ENCODE measurements at places on chromosomes 1 and 21. TPM values are rescaled to one million over a fixed set of nuclear protein-coding genes. Genes with fewer than 3 reads are reported as not detected.

- no peak for DNase-seq
These were observed 15.5 kb downstream of the TNFRSF8 start for GRCh38 chr1:12078575-12078937.

DNA sequence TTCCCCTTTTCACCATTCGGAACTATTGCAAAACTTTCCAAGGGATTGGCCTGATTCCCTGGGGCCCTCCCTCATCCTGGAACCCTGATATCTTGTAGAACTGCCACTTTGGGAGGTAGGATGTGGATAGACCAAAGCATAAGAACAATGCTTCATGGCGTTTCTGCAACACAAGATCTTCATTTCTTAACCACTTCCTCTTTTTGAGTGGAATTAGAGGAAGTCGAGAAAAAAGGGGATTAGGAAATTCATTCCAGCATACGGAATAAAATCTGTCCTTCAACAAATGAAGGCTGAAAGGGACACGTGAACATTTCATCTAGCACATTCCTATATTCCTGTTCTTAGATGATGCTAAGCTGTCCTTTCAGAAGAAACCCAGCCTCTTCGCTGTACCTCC lies 149.3 kb downstream of the HUNK start:
- no peak for DNase-seq

GRCh38 chr1:229230140-229230892 lies 40.6 kb upstream of the RAB4A start:
- no peak for DNase-seq

The TLCD4 gene
- 2.4 TPM for polyA plus RNA-seq

DNA sequence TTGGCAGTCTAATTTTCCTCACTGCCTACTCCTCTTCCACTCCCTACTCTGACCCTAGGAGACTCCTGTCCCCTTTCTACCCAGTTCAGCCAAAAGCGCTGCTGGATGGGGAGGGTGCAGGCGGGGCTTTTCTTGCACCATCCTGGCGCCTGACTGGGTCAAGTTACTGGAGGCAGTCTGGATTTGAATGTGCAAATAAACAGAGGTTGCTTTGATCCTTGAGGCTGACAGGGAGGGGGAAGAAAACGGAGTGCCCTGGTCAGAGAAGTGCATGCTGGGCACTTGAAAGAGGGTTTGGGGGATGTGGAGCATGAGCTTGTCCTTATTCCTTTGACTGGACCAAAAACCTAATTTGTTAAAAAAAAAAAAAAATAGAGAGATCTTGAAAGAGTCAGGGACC lies 76.8 kb upstream of the SOX13 start:
- DNase-seq: no peak

The KISS1 gene
- polyA plus RNA-seq: 25.2 TPM

DNA sequence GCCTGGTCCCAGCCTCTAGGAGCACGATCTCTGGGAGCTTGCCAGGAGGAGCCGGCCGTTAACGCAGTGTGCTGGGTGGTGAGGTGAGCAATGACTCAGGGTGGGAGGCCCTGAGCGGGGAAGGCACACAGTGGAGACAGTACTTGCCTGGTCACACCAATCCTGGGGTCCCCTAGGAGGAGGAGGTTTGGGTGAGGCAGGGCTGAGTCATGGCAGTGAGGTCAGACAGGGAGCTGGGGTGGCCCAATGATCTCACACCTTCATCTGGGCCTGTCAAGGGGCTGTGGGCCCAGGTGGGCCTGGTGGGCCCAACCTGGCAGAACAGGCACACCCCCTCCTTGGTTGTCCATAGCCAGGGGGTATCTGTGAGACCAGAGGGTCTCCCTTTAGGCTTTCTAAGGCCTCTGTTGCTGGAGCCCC lies 8.6 kb upstream of the EDN2 start:
- no peak for DNase-seq

DNA sequence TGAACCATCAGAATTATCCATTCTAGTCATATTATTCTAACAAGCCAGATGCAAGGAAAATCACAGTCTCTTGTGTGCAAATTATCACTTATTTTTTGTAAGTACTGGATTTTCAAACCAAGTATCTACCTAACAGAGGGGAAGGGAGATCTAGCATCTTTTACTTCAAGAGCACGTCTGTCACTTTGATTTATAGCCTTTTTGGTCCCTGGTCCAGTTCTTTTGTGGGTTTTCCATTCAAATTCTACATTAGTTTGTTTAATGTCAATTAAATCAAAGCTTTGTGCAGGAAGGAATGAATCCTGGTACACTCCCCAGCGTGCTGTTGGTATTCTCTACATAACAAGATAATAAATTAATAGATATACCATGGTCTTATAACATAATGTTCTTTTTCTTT lies 43.6 kb downstream of the ERG start:
- DNase-seq: no peak

The SLC44A3 gene
- 35.2 TPM for polyA plus RNA-seq

GRCh38 chr1:218942431-218942830 lies 231.2 kb upstream of the LYPLAL1 start:
- DNase-seq: peak; percentile 46

- DNase-seq: no peak
These were observed 52.5 kb downstream of the MRPL37 start for GRCh38 chr1:54252371-54252936.

DNA sequence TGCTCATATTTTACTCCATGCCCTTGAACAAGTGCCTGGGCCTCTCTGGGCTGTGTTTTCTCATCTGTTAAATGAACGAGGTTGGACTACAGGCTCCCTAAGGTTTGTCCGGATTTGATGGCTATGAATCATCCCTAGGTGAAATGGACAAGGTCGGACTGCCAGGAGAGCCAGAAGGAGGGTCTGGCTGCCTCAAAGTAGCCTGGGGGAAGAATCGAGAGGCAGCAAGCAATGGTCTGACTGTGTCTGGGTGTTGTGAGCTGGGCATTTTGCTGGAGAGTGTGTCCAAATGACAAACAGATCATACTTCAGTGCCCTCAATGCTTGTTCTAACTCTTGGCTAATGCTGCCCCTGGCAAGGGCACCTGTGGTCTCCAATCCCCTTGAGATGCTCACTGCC lies 730.9 kb downstream of the PTPRU start:
- DNase-seq: peak; percentile 20

GRCh38 chr1:8554956-8555534 lies 237.1 kb downstream of the SLC45A1 start:
- no peak for DNase-seq

- no peak for DNase-seq
These were observed 48.6 kb upstream of the TMEM125 start for GRCh38 chr1:43220905-43221778.

- no peak for DNase-seq
These were observed 83.9 kb upstream of the ATP1A1 start for GRCh38 chr1:116289193-116289592.

GRCh38 chr1:18642278-18643095 lies 11.8 kb downstream of the PAX7 start:
- no peak for DNase-seq

- DNase-seq: no peak
These were observed 9.5 kb upstream of the HPDL start for GRCh38 chr1:45317166-45317565.

The MTMR11 gene
- polyA plus RNA-seq: 21.6 TPM

DNA sequence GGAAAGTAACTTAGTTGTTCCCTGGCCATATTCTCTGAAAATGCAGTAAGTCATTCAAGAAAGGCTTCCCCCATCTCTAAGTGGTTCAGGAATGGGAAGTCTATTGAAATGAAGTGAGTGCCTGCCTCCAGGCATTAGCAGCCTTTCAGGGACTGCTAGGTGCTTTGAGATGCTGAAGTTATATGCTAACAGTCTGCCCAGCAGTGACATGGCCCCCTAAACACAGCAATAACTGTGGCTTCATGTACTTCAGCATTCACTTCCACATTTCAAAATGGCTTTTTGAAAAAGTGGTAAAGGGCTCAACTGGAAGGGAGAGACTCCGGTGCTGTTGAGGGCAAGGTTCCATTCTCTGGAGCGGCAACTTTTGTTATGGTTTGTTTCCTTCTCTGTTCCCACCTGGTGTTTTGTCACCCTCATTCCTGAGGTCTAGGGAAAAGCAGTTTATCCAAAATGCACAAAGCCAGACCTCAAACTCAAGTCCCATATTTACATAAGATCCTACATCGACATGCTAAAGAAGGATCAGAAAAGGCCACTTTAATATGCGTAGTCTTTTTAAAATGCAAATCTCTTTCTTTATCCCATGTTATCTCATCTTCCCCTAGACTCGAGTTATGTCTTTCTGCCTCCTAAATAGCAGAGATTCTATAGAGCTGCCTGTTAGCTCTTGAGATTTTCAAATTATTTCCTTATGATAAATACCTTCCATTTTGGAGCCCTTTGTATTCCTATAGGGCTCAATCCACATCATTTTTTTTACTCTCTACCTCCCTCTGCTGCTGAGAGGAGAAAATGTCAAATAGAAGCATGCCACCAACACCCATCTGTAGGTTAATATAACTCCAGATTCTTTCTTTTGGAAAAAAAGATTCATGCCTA lies 34.2 kb upstream of the LRRC8C start:
- no peak for DNase-seq

DNA sequence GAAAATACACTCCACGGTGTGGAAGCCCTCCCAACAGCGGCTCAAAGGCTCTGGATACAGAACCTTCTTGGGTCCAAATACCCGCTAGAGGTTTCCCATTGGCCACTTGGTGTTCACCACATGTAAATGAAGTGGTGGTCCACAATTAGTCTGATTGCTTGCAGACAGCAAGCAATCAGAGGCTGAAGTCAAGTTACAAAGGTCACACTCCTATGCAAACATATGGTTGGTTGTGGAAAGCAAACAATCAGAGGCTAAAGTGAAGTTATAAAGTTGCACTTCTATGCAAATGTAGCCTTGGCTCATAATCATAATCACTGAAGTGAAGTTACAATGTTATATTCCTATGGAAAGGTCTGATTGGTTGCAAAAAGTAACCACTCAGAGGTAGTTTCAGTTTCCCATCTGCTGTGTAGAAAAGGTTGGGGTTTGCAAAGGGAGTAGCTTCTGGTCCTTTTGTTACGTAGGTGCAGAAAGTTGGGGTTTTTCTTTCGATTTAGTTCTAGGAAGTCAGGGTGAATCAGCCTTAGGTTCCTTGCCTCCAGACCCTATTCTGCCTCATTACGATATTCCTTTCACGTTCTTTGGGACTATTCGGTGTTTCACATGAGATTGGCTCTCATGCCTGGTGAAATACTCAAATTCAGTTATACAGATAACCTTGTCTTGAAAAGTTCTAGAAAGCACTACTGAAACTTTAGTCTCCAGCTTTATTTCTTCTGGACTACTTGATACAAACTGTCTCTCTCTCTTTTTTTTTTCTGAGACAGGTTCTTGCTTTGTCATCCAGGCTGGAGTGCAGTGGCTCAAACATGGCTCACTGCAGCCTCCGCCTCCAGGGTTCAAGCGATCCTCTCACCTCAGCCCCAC lies 36.7 kb upstream of the MTF2 start:
- no peak for DNase-seq

The CENPS gene
- polyA plus RNA-seq: 45.1 TPM

- no peak for DNase-seq
These were observed 20.9 kb upstream of the TMEM222 start for GRCh38 chr1:27301052-27301422.

The ZBTB40 gene
- 4.3 TPM for polyA plus RNA-seq

The OR2T8 gene
- not detected for polyA plus RNA-seq

GRCh38 chr1:110928191-110928590 lies 35.5 kb downstream of the LRIF1 start:
- DNase-seq: no peak

- no peak for DNase-seq
These were observed 24.4 kb downstream of the YTHDF2 start for GRCh38 chr1:28761189-28761588.

Data from kidney (tissue), 22 donors.